Anterior cingulate cortex (tissue), 58 donors: ENCODE measurements at places on chromosomes 1 and 21.

GRCh38 chr1:83864991-83865390 is 133.9 kb downstream of the TTLL7 start:
- DNase-seq = no peak

GRCh38 chr21:41662761-41663160 is 104.1 kb downstream of the RIPK4 start:
- no peak for DNase-seq

GRCh38 chr1:96840396-96840795 is 118.8 kb downstream of the PTBP2 start:
- no peak for DNase-seq

DNA sequence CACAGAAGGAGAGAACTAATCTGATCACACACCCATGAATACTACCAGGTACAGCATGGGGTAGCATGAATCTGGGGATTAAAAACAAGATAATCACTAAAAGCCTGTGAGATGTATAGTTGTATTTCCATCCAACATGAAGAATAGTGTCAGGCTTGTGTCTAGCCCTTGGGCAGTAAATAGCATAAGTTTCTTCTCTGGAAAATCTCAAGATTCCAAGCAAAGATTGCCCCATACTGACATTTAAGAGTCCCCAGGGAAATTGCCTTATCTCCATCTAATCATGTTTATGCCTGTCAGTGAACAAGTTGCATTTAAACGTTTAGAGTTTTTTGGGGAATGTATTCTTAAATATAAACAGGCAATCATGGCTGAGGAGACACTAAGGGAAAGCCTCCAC is 109.2 kb upstream of the SERTAD4 start:
- DNase-seq = no peak

DNA sequence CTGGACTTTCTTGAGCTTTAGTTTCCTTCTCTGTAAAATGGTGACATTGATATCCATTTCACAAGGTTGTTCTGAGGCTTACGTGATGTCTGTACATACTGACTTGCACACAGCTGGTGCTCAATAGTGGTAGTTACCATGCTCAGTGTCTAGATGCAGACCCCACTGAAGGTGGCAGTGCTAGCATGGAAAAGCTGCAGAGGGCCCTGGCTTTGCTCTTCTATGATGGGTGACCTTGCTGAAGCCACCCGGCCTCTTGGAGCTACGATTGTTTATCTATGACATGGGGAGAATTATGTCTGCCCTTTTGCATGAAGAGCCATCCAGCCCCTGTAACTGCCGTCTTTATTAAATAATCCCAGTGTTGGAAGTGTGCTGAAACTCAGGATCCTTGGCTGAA is 131.8 kb downstream of the PLXNA2 start:
- no peak for DNase-seq

DNA sequence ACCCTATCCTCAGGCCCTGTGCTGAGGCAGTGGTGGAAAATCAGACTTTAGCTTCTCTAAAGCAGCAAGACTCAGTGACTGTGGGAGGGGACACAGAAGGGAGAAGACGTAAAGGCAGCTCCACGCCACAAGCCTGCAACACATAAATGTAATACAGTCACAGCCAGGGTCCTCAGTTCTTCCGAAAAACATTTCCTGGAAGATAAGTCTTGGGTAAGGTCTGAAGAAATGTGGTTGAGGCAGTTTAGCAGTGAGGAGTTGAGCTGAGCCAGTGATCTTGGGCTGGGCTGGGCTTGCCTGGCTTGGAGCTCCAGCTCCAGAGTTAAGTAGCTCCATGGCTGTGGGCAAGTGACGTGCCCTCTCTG is 127.8 kb upstream of the ADAR start:
- DNase-seq = no peak
